ENCODE measurements at places on chromosomes 7 and 10.
A peak's percentile ranks its signal among the peaks of the same experiment; 100 is the strongest.

DNA sequence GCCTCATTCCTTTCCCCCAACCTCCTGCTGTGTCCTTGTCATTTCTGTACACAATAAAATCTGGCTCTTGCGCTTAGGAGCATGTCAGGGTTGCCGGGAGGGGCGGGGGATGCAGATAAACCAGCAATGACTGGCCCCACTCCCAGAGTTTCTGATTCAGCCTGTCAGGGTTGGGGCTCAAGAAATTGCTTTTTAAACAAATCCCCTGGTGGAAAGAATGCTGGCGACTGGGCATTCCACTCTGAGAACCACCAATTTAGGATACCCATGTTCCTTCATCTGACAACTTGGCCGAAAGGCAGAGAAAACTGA is 376.4 kb downstream of the TCERG1L start:
- no peak for DNase-seq

DNA sequence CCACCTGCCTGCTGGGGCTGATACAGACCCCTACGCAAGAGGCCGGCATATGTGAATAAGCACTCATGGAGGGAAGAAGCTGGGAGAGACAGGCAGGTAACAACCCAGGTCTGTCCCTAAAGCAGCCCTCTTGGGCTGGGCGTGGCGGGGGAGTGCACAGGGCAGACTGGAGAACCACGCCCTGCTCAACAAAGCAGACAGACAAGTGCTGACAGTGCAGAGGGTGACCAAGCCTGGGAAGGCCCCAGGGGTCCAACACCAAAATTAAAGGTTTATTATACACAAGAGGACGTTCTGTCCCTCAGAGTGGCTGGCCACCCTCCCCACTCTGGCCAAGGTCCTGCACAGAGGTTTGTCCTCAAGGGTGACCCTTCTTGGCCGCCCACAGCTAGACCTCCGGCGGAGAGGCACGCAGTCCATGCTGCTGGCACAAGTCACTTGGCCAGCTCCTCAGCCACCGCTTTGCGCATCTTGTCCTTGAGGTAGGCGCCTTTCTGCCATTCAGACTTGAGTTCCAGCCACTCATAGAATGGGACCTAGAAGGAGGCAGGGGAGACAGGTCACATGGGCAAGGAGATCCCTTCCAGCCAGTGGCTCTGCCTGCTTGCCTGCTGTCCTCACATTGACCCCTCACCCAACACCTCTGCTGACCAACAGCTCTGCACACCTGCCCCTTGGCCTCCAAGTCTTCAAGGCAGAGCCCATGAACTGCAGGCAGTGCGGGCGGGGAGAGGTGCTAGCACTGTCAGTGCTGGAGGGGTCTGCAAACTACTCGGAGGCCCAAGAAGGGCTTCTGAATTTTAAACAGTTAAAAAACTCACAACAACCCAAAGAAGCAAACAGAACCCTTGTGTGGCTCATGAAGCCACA is 11.4 kb upstream of the NACAD start:
- no peak for DNase-seq

DNA sequence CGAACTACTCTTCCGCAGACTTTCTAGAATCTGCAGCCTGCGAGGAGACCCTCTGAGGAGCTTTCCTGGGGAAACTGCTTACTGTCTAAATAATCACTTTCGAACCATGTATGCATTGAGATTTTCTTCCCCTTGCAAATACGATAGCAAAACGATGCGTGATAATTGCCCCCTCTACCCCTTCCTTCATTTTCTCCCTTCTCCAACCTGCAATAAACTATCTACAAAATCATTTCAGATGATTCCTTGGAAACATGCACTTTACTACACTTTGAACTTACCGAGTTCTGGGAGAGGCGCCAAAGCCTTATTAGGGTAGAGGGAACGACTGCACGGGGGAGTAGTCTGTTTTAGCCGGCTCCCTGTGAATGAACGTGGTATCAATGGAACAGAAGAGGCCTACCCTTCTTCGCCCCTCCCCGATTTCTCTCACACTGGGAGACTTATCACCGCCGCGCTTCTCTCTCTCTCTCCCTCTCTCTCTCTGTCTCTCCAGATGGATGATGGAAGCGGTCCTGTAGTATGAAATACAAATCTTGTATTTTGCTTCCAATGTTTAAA is at the start of gene FGFBP3:
Gene FGFBP3, minus strand, starts transcription at position 370 of the 561 bp plus-strand sequence. CDS start 517 bp downstream, outside the sequence.
- no peak for DNase-seq

DNA sequence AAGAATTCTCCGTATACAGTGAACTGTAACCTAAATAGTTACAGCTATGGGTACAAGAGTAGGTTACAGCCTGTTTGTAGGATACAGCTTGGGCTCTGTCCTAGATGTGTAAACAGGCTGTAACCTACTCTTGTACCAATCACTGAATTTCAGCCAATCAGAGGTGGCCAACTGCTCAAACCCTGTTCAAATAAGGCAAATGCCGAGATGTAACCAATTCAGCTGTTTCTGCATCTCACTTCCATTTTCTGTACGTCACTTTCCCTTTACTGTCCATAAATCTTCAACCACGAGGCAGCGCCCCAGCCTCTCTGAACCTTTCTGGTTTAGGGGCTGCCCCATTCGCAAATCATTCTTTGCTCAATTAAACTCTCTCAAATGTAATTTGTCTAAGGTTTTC is 8.3 kb upstream of the MMP21 start:
- no peak for DNase-seq

DNA sequence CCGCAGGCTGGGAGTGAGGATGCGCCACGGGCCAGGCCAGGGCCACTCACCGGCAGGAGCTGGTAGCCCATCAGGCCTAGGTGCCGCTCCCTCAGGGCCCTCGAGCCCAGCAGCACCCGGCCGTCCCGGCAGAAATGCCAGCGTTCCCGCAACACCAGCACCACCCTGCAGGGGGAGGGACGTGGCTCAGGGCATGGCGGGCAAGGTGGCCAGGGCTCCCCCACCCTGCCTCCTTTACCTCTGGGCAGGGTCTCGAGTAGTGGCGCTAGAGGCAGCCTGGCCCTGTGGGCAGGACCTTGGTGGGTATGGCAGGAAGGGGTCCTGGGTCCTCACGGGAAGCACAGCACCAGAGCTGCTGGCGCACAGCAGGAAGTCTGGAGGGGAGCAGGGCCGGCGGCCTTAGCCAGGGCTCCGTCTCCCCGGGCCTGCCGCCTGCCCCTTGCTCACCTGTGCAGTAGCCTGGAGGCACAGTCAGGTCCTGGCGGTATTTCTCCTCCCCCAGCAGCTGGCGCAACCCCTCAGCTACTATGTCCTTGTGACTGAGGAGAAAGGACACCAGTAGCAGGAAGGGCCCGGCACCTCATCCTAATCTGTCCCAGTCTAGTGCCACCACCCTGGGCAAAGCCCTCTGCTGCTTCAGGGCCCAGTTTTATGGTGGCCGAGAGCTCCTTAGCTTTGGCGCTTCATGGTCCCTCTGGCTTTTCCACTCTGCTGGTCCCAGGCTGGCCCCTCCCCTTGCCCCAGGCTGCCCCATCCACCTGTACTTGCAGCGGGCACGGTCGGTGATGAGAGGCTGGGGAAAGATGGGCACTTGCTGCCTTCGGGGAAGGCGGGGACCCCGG is 3.5 kb downstream of the FASTK start:
- no peak for DNase-seq

DNA sequence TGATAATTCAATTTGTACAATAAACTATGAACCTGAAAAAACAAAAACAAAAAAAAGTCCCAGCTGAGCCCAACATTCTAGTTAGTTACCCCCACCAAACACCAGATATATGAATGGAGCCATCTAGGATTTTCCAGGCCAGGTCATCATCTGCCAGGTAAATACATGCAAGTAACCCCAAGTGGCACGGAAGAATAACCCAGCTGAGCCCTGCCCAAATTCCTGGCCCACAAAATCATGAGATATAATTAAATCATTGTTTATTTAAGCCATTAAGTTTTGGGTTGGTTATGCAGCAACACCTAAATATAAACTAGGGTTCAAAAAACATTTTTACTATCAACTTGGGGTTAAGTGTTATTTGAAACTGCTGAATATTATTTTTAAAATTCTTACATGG is 19.0 kb downstream of the PARD3 start:
- DNase-seq = no peak

DNA sequence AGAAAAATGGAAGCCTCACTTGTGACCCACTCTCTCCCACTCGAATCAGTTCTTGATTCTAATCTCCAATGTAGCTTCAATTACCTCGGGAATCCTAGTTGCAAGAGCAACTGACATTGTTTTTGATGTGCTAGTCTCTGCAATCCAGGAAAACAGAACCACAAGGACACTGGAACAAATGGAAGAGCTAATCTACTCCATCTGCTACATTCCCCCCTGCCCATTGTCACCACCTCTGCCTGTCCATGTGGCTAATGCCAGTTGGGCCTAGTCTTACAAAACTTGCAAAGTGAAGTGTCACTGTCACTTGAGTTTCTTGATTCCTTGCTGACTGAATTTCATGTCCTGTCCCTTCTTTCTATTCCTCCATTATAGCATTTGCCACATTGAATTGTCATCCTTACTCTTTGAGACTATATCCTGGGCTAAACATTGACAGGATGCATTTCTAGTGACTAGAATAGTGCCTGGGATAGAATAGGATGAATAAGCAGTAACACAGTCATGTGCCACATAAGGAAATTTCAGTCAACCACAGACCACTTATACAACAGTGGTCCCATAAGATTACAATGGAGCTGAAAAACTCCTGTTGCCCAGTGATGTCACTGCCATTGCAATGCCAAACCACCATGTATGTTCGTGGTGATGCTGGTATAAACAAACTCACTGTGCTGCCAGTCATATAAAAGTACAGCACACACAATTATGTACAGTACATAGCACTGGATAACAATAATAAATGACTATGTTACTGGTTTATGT is 13.5 kb downstream of the GCC1 start:
- DNase-seq = no peak

GRCh38 chr10:75672111-75672671 is 240.8 kb downstream of the LRMDA start:
- DNase-seq = no peak

- no peak for DNase-seq
Observed at GRCh38 chr10:33247221-33247922, 87.1 kb downstream of the NRP1 start.

DNA sequence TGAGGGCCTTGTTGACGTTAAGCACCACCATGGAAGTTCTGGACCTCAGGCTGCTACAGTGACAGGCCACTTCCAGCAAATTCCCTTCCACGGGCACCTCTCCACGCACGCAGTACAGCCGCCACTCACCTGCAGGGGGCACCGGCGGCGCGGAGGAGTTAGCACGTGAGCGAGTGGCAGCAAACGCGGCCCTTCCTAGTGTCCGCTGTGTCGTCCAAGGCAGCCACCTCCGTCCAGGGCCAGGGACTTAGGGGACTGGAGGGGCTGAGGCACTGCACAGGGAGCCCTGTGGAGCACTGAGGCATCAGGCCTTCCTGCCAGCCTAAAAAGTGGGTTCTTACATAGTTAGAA is 164.4 kb downstream of the SVIL start:
- no peak for DNase-seq

GRCh38 chr7:151923097-151923876 is 33.0 kb upstream of the GALNTL5 start:
- no peak for DNase-seq

- DNase-seq = no peak
Observed at GRCh38 chr7:43938892-43939482, 12.8 kb downstream of the UBE2D4 start.

DNA sequence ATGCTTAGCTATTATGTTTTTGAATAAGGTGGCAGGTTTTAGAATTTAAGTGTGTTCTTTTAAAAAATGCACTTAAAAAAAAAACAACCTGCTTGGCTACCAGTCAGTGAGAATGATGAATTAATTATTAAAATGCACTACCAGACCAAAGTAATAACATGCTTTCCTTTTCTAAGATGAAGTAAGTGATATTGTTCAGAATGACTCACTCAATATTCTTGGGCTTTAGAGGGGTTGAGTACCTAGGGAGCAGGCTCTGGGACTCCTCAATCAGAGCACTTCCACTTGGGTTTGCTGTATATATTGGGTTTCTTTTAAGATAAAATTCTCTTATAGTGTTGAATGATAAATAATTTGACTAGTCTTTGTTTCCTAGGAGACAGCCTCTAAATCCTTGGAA is 8.6 kb downstream of the STAM start:
- DNase-seq = no peak

- DNase-seq = no peak
Observed at GRCh38 chr10:64275774-64276173, 754.6 kb downstream of the REEP3 start.

- no peak for DNase-seq
Observed at GRCh38 chr10:97121041-97121440, 64.7 kb downstream of the SLIT1 start.

GRCh38 chr7:111919631-111920179 is 286.5 kb downstream of the DOCK4 start:
- no peak for DNase-seq

GRCh38 chr10:12844811-12845483 is 156.6 kb downstream of the CCDC3 start:
- DNase-seq = no peak

GRCh38 chr10:21534604-21535493 is 817 bp downstream of the MLLT10 start:
- DNase-seq = peak; percentile 44

- no peak for DNase-seq
Observed at GRCh38 chr10:79084972-79085597, 16.3 kb downstream of the ZMIZ1 start.

DNA sequence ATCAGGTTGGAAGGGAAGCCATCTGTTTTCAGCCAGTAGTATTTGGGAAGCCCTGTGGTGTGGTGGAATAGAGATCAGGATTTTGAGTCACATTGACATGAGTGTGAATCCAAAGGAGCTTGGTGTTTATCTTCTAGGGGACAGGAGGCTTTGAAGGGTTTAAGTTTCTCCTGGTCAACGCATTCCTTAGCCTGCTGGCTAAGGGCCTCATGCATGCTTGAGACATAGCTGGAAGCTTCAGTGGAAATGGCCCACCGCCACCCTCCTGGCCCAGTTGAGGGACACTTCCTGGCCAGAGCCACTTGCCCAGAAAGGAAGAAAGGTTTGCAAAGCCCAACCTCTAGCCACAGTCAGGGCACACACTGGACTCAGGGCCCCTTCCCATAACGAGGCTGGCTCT is 70.9 kb downstream of the CDK1 start:
- DNase-seq = no peak

- no peak for DNase-seq
Observed at GRCh38 chr10:119784340-119785067, 58.7 kb downstream of the INPP5F start.

GRCh38 chr7:99386584-99387238 is 12.2 kb downstream of the ARPC1B start:
- DNase-seq = no peak

DNA sequence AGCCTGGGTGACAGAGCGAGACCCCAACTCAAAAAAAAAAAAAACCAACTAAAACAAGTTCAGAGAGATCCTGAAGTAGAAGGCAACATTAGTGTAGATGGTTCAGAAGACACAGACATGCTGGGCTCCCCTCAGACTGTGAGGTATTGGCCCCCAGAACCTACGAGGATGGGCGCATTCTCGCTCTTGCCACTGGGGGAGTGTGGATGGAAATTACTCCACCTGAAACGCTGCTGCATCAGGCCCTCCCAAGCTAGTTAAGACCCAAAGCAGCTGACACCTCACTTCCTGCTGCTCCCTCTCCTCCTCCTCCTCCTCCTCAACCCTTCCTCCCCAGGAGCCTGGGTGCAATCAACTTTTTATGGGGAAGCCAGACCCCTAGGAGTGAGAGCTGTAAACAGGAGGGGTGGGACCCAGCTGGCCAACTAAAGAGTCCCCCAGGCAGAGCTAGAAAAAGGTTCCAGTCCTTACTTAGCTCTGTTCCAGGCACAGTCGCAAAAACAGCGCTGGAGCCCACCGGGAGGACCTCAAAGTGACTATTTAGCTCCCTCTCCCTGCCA is 7.4 kb downstream of the SH3PXD2A start:
- no peak for DNase-seq

All from effector memory CD4-positive, alpha-beta T cell (primary cell).